ENCODE measurements at places on chromosomes 7 and 10.

DNA sequence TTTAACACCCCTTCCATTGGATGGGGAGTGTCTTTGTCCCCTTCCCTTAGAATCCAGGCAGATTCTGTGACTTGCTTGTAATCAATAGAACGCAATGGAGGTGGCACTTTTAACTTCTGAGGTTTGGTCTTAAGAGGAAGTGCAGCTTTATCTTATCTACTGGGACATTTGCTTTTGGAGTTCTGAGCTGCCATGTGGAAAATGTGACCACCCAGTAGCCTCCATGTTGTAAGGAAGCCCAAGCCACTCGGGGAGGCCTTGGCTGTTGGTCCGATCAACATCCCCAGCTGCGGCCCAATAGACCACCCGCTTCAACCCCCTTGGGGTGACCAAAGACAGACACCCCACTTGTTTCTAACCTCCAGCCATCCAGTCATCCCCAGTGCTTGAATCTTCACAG, 86.3 kb upstream of the FAM171A1 start:
- DNase-seq: no peak

- no peak for DNase-seq
Measured at GRCh38 chr7:158272091-158272490, 315.5 kb downstream of the PTPRN2 start.

GRCh38 chr10:124097883-124098282, 4.5 kb upstream of the CHST15 start:
- DNase-seq: no peak

- peak; percentile 1 for DNase-seq
Measured at GRCh38 chr10:124864421-124865193, 63.0 kb downstream of the ABRAXAS2 start.

GRCh38 chr10:104029521-104029860, 56.2 kb downstream of the COL17A1 start:
- DNase-seq: no peak

- DNase-seq: no peak
Measured at GRCh38 chr7:155532792-155533119, 13.6 kb downstream of the CNPY1 start.

DNA sequence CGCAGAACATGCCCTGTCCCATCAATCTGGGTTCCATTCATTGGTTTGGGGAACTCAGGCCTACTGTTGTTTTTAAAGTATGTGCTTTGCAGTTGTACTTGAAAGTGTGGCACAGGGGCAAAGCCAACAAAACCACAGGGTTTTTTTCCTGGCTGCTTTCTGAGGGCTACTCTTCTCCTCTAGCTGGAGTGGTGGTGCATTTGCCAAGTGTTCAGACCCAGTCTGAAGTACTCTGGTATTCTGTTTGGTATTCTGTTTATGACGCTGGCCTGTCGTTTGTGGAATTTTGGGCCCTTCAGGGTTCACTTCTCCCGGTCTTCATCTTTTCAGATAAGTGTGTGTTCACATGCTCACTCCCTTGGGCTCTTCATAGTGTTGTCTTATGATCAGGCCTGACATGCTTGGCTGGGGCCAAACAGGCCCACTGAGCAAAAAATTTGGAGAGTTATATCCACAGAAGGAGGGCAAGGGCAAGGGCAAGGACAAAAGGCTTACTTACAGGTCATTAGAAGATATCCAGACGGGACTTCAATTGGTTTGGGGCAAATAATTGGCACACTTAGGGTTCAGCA, 26.3 kb downstream of the SLC26A4 start:
- DNase-seq: no peak

DNA sequence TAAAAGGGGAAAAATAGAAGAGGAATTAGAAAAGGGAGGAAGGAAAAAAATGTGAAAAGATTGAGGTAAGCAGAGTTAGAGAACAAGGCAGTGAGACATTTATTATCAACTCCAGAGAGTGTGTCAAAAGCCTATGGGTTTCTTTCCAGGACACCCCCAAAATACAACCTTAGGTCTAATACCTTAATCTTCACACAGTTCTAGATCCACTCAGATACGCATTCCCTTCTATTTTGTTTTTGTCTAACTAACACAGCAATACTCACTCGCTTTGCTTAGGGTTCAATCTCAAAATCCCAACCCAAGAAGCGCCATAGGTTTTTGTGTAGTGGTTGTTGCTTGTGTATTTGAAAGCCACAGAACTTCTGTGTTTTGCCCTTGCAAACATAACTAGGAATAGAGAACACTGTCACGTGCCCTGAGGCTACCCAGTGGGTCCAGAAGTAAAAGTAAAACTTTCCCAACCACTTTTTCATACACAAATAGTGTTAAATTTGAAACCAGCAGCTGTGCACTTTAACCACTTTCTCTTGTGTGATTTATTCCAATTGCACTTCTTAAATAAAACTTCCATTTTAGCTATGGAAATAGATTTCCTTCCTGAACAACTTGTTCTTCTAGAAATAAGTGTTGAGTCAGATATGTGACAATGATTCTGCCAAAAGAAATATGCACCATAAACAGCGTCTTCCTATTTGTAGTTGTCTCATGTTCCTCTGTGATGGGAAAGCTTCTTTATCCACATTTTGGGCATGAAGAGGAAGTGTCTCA, 414.7 kb upstream of the GHITM start:
- DNase-seq: no peak
